ENCODE measurements at places on chromosomes 2 and 18.

DNA sequence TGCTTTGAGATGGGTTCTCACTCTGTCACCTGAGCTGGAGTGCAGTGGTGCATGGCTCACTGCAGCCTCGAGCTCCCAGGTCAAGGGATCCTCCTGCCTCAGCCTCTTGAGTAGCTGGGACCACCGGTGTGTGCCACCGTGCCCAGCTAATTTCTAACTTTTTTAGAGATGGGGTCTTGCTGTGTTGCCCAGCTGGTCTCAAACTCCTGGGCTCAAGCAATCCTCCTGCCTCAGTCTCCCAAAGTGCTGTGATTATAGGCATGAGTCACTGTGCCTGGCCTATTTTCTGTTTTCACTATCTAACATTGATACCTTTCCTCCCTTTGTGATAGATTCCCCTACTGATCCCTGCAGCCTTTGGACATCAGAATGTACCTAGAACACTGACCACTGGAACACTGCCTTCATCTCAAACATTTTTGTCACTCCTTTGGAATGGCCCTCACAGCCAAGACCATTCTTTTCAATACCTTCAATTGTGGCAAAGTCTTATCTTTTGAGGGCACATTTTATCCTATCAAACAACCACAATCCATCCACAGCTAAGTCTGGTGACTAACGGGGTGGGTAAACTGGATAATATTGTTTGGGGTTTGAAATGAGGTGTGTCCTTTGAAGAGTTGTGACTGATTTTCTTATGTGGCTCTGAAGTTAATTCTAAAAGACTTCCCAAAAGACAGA, 43.7 kb downstream of the EPAS1 start:
- DNase-seq: no peak

DNA sequence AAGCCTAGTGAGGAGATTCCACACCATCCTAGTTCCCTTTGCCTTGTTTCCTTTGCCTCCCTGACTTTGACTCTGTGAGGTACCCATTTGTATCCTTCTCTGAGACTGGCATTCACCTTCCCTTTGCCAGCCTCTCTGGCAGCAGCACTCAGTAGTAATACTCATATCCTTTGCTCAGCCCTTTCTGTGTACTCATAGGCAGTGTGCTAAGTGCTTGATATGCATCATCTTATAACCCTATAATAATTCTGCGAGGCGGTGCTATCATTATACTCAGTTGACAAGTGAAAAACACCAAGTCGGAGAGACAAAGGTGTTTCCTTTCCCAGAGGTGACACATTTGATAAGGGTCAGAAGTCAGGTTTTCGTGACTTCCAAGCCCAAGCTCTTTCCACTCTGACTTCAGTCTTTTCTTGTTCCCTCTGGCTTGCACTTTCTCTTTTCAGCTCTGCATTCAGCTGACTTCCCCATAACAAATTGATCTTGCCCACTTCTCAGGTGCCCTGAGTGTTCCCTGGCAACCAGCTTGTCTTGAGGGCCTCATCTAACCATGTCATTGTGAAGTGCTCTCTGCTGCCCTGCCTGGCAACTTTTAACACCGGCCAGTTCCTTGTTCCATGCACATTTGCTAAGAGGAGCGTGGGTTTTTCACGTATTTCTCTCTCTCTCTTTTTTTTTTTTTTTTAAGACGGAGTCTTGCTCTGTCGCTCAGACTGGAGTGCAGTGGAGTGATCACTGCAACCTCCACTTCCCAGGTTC, 94.5 kb upstream of the UPP2 start:
- DNase-seq: no peak

GRCh38 chr2:217247476-217247875, 387.6 kb upstream of the TNP1 start:
- no peak for DNase-seq

GRCh38 chr2:186903216-186903615, 54.2 kb upstream of the ZSWIM2 start:
- no peak for DNase-seq

DNA sequence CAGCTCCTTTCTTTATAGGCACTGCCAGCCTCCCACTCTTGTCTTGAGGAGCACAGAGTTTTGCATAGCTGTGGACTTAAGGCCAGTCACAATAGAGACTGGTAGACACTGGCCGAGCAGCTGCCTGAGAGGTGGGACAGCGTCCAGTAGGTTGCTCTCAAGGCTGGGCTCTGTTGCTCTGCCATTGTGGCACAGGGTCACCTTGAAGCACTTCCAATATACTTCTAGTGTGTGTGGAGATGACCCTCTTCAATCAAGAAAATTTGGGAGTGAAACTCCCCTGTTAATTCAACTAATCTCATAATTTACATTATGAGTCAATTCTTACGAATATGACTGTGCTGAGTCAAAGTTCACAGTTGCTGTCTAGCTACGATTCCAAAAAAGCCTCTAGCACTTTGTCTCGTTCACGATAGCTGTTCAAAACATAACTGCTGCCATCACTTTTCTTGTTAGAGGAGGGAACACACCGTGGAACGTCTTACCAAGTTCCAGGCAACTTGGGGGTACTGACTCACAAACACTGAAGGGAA, 636.2 kb downstream of the EPHA4 start:
- no peak for DNase-seq

GRCh38 chr2:151918308-151918707, 90.1 kb upstream of the ARL5A start:
- no peak for DNase-seq

- peak; percentile 96 for DNase-seq
These were observed 55.5 kb downstream of the SEPTIN10 start for GRCh38 chr2:109558076-109558882.

DNA sequence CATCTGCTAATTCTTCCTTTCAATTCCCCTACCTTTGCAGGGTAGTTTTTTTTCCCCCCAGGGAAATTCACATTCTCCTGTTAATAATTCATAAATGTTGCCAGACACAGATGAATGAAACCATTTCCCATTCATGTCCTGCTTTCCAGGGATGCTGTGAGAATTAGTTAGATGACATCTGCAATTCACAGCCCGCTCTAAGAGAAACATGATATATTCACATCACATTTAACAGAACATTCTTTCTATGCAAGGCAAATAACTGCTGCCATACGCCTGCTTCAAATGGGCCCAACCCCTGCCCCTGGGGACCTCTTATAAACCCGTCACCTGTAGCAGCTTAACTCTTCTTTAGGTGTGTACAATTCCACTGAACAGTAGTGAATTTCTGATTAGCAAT, 110.6 kb upstream of the CTAGE1 start:
- DNase-seq: no peak

- no peak for DNase-seq
These were observed 130.6 kb downstream of the COL6A3 start for GRCh38 chr2:237283131-237283928.

GRCh38 chr18:57784034-57784800, 18.9 kb downstream of the ATP8B1 start:
- peak; percentile 43 for DNase-seq

- DNase-seq: no peak
These were observed 181.3 kb downstream of the PID1 start for GRCh38 chr2:229089776-229090175.

DNA sequence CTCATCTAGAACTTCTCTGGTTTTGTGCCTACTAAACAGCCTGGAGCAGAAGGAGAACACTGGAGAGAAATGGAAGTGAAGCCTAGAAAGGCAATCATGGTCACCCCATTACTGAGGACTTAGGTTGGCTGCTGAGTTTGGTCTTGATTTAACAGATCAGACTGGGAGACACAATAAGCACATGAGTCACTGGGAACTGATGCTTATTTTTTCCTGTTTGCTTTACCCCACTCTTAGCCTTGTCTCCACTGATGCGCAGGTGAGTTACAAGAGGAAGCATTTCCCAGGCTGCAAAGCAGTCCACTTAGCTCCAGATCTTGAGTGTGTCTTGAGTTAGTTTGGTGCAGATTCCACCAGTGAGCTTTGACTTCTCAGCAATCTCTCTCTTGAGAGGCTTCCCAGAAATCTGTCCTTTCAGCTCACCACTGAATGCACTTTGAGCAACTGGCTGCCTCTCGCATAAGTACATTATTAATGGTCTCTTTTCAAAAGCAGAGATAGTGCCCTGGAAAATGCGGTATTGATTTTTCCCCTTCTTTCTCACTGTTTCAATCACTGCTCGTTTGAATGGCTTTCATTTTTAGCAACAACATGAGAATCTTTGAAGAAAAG, 390.2 kb upstream of the SETBP1 start:
- DNase-seq: no peak

- DNase-seq: no peak
These were observed 11.3 kb upstream of the SH3BP4 start for GRCh38 chr2:234940527-234940926.

DNA sequence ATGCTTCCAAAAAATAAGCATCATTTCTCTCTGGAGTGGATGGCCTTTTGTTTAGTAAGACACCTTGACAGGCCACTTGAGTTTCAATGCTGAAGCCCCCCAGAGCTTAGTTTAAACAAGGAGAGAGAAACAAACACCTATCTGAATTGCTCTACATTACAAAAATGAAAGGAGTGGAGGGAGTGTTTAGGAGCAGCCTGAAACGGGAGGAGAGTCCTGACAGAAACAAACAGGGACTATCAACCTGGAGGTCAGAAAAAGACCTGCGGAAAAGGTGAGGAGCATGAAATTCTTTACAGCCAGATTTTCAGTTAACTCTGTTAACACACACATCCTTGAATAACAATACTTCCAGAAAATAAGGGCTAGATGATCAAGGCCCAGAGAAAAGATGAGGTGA, 126.2 kb downstream of the NR4A2 start:
- DNase-seq: no peak

GRCh38 chr2:198214114-198214596, 409.8 kb downstream of the PLCL1 start:
- DNase-seq: no peak

GRCh38 chr2:67701011-67701410, 303.9 kb downstream of the ETAA1 start:
- no peak for DNase-seq

GRCh38 chr2:10240161-10240681, 62.5 kb upstream of the HPCAL1 start:
- no peak for DNase-seq

DNA sequence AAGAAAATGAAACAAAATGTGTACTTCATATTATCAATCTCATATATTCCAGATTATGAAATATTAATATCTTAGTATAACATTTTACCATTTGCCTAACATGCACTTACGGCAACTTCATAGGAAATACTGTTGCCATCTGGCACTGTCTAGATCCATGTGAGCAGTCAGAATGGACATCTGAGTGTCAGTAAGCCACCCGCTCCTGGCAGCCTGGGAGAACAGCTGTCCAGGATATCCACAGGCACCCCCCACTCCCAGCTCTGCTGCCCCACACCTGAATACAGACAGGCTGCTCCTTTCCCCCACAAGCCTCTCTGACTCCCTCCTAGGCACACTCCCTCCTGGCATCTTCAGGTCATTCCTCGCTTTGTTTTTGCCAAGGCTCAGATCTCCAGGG, 127.0 kb downstream of the GAREM1 start:
- no peak for DNase-seq

DNA sequence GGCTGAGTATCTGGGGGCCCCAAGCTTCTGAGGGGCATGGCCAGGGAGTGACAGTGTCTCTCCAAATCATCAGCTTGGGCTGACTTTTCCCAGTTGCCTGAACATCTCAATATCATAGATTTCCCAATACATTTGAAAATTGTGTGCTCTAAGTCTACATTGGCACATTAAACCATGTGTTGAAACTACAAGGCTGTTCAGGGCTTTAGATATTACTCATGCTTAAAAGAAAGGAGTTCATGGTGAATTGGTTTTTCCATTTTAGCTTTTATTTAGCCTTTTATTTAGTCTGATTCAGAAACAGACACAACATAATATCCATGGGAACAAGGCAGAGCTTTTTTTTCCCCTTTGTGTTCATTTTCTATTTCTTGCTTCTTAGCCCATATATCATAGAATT, 49.9 kb upstream of the GALR1 start:
- DNase-seq: no peak

DNA sequence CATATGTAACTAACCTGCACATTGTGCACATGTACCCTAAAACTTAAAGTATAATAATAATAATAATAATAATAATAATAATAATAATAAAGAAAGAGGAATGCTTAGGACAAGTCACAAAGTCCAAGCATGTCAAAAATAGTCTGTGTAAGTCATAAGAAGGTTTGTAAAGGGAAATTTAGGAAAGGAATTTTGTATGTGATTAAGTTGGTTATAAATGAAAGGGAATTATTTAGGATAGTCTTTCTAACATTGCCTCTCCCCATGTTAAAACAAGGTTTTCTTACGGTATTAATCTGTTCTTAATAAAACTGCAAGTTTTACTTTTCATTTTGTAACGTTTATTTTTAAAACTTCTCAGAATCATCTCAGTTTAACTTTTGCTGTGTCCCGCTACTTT, 62.8 kb downstream of the SESTD1 start:
- no peak for DNase-seq

DNA sequence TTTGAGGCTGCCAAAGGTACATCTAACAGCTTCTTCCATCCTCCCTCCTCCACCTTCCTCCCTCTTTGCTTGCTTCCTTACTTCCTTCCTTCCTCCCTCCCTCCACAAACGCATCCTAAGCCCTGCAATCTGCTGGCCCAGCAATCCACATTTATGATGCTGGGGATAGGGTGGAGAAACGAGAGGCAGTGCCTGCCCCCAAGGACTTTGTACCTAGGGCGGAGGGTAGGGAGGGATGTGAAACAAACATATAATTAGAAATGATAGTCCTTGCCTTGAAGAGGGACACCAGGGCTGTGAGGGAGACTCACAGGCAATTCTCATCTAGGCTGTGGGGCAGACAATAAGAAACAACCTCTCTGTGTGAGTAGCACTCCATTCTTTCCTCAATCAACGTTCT, 188.3 kb downstream of the ANKRD30B start:
- DNase-seq: no peak

DNA sequence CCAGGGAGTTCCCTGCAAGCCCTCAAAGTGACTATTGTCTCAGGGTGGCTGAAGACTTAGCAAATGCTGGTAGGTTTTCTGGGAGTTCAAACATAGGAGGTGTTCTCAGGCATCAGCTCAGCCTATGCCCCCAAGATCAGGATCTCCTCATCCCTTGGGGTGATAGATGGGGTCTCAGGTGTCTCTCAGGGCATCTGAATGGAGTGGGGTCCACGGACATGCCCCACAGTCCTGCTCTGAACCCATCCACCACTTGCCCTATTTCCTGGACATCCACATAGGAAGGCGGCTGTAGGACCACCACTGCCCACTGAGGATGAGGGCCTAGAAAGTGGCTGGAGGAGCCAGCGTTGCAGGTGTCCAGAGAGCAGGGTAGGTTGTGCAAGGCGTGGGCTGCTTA, 287.0 kb upstream of the CXCR4 start:
- no peak for DNase-seq

DNA sequence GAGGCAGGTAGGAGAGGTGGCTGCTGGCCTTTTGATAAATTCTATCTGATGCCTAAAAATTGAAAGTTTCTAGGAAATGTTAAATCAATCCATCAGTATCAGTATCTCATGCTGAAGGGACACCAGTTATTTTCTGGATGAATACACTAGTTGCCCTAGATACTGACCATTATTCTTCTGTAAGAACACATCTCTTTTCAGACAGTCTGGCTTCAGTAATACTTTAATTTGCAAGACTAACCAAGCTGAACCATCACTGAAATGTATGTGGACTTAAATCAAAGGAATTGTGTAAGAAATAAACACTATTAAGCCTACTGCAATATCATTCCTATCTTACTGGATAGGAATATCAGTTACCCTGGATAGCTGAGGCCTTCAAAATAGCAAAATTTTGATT, 1546.3 kb downstream of the LRP1B start:
- no peak for DNase-seq

GRCh38 chr2:236665572-236666118, 96.0 kb downstream of the ACKR3 start:
- no peak for DNase-seq

- DNase-seq: no peak
These were observed 95.3 kb upstream of the ASB18 start for GRCh38 chr2:236359426-236360045.

Data from HepG2 (cell line).